ENCODE measurements at places on chromosomes 2 and 18.

GRCh38 chr2:138414014-138414413 is 87.6 kb upstream of the SPOPL start:
- no peak for DNase-seq

DNA sequence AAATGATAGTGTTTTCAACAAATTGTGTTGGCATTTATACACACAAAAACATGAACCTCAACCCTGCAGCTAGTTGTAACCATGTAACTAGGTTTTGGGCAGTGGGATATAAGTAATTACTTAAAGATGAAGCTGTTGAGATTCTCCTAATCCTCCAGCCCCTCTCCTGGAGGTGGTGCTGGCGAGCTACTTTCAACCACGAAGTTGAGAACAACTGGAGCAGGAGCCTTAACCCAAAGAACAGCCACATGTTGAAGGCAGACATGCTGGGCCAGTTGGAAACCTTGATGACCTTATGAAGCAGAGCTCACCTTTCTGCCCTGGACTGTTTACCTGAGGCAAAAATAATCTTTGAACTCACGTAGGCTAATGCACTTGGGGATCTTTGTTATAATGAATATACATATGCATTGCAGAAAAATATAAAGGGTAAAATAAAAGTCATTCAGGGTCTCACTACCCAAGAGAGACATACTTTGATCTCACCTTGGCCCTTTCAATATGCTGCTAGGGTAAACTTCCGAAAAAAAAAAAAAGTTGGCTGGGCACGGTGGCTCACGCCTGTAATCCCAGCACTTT is 89.6 kb upstream of the NPAS2 start:
- DNase-seq: peak; percentile 34

DNA sequence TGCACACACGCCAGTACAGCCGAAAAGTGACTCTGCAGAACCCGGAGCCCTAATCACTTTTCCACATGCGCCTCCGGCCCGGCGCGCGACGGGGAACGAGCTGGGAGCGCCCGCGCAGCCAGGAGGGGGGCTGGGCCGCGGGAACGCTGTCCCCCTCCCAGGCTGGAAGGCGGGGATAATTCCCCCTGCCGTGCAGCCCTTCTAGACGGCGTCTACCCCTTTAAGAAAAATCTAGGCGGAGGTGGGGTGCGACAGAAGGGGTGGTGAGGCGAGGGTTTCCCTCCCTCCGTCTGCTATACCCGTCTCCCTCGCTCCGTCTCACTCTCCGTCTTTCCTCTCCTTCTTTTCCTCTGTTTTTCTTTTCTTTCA is 2.4 kb downstream of the CYP26B1 start:
- no peak for DNase-seq

GRCh38 chr18:62659698-62660097 is 55.6 kb upstream of the PHLPP1 start:
- no peak for DNase-seq

DNA sequence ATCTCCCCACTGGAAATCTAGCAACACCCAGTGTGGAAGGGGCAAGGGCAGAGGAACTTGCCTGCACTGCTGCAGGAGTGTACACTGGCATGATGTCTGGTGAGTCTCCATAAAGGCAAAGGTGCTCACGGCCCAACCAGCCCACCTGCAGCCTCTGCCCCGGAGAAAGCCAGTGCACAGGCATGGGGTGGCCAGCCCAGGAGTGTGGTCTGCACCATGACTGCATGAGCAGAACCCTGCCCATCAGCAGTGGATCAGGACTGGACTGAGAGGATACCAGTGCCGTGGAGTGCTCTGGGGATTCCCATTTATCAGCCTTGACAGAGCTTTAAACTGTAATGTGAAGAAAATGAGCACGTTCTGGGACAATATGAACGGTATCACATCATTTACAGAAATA is 342.6 kb upstream of the HS6ST1 start:
- no peak for DNase-seq

- DNase-seq: no peak
These were observed 24.1 kb downstream of the CD302 start for GRCh38 chr2:159773886-159774285.

DNA sequence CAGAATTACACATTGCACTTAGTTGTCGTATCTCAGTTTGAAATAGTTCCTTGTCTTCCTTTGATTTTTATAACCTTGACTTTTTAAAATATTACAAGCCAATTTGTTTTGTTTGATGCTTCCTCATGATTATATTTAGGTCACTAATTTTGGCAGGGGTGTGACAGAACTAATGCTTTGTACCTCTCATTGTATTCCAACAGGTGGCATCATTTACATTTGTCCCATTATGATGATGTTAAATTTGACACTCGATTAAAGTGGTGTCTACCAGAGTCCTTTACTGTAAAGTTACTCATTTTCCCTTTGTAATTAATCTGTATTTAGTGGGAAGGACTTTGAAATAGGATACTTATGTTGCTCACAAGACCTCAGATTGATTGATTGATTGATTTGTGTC is 21.5 kb upstream of the MFSD2B start:
- no peak for DNase-seq

DNA sequence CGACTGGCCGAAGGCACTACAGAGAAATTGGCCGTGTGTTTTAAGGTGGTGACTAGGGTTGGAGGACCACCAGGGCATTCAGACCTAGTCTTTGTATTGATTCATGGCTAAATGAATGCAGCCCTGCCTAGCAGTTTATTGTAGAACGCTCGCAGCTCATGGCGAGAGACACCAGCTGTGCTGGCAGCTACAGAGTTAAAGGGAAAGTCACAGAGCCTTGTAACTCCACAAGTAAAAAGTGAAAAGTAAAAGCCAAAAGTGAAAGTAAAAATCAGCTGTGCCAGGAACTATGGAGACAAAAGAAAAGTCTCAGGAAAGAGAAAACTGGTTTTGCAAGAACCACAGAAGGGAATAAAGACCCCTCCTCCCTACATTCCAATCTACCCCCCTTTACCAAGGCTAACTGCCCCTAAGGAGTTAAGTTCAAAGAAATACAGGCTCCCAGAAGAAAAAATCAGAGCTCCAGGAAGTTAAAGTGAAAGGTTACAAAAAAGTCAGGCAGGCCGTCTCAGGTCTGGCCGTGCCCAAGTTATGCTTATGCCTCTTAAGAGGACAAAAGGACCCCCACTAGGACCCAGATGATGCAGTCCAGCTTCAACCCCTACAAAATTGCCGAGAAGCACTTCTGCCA is 46.4 kb upstream of the SELENOI start:
- no peak for DNase-seq

- DNase-seq: no peak
These were observed 37.8 kb downstream of the PSTPIP2 start for GRCh38 chr18:46034230-46034629.

- DNase-seq: peak; percentile 42
These were observed 124.2 kb downstream of the NFATC1 start for GRCh38 chr18:79519751-79520477.

GRCh38 chr2:8515864-8516533 is 165.9 kb upstream of the ID2 start:
- DNase-seq: no peak

DNA sequence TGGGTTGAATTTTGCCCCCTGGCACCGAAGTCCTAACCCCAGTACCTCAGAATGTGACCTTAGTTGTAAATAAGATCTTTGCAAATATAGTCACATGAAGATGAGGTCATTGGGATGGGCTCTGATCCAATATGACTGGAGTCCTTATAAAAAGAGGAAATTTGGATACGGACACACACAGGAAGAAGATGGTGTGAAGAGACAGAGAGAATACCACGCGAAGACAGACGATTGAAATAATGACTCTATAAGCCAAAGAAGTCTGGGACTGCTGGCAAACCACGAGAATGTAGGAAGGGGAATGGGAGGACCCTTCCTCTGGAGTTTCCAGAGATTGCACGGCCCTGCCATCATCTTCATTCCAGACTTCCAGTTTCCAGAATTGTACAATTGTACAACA is 98.6 kb downstream of the CPO start:
- DNase-seq: no peak

- no peak for DNase-seq
These were observed 18.6 kb downstream of the THADA start for GRCh38 chr2:43576981-43577892.

DNA sequence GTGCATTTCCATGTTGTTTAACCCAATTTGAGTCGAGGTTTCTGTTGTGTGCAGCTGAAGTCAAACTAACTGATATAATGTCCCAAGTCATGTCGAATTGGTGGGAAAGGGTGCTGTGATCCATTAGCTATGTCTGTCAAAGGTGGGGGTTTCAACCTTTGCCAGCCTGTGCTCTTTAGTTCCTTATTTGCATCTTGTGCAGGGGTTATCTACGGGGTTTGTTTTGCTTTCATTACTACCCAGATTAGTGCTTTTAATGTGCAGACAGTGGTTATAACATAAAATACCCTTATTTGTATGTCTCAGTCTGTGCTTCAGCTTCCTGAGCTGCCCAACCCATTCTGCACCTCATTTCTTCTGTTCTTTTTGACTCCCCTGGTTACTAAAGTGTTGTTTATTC is 271.9 kb upstream of the CXCR4 start:
- no peak for DNase-seq

- no peak for DNase-seq
These were observed 31.8 kb downstream of the NCK2 start for GRCh38 chr2:105776560-105776928.

DNA sequence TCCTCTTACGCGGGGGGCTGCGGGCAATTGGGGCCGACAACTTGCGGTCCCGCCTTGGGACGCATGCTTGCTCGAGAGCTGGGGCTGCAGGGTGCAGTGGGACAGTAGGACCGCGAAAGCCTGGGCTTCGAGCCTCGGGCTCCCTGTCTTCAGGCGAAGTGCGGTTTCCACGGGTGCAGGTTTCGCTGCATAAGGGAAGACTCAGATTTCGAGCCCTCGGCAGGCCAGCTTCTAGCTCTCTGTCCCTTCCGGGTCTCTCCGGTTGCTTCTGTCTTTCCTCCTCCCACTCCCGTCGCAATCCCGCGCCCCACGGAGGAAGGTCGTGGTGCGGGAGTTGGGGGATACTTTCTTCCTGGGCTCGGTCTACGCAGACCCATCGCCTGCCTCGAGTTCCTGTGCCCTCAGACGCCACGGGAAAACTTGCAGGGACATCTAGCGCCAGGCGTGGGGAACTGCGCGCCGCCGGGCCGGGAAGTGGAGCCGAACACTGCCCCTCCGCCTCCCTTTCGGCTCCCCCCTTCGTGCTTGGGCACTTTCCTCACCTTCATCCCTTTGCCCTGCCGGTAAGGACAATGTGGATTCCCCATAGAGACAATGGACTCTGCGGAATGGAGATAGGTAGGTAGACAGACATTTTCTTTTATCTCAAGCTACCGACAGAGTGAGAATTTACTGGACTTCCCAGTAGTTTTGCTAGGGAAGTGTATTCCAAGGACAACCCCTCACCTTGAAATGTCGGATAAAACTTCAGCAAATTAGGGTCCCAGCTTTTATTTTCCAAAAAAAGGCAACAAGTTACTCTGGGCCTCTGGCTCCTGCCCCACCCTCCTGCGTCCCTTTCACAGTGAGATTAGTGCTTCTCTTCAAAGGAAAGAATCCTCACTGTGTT is 4.2 kb upstream of the HOXD13 start:
- no peak for DNase-seq

GRCh38 chr2:171271971-171272436 is 111.3 kb upstream of the TLK1 start:
- no peak for DNase-seq

GRCh38 chr2:230846360-230846759 is 18.4 kb upstream of the ITM2C start:
- no peak for DNase-seq

GRCh38 chr2:68169308-68169707 is 11.6 kb downstream of the PNO1 start:
- DNase-seq: no peak

- no peak for DNase-seq
These were observed 96.7 kb downstream of the CCDC148 start for GRCh38 chr2:158359846-158360245.

- no peak for DNase-seq
These were observed 652.7 kb upstream of the FANCL start for GRCh38 chr2:58893656-58894351.

- DNase-seq: no peak
These were observed 46.7 kb upstream of the ITGA6 start for GRCh38 chr2:172380436-172381274.

GRCh38 chr2:177124371-177124770 is 88.2 kb upstream of the HNRNPA3 start:
- no peak for DNase-seq

- DNase-seq: no peak
These were observed 419.6 kb downstream of the DLGAP1 start for GRCh38 chr18:4035521-4035920.

- DNase-seq: no peak
These were observed 29.3 kb downstream of the MRPL19 start for GRCh38 chr2:75675908-75676307.

DNA sequence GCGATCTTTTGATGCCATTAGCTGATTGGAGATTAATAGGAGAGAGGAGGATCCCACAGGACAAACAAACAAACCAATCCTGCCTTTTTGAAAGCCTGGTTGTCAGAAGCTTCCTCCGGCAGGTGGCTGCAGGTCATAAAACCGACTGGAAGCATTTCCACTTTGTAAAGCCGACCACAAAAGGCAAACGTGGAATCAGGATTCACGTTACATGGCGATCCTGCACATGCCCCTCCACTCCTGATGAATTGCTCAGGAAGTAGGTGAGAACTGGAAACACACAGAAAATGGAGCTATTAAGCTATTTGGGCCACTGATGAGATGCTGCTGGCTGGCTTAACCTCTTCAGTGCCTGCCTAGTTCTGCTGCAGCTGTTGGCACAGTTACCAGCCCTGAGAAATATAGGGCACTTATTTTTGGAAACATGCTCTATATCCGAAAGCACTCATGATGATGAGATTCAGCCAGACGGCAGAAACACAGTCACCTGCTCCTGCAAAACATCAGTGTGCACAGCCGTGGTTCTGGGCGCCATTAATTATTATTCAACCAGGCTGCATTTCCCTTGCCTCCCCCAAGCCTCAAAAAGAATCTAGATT is 110.3 kb upstream of the ST6GAL2 start:
- no peak for DNase-seq

GRCh38 chr2:20093263-20094141 is 42.1 kb upstream of the LAPTM4A start:
- no peak for DNase-seq

DNA sequence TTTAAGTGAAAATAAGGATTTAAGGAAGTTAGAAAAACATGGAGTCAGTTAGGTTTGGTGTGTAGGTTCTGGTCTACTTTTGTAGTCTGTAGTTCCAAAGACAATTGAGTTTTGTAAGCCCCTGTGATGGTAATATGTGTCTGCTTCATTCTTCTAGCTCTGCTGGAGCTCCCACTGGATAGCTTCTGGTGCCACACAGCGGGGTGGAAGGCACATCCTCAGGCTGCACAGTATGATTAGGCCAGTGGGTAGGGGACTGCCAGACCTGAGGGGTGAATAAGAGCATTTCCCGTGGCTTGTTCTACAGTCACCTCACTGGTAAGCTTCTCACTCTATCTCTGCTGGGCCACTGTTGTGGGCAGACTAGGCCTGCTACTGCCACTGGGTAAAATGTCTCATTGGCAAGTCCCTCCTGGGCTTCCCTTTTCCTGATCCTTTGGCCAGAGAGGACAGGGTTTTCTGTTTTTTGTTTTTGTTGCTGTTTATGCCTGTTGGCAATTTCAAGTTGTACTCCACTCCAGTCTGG is 44.5 kb downstream of the TMEM131 start:
- DNase-seq: no peak

GRCh38 chr2:30046979-30047378 is 99.8 kb upstream of the YPEL5 start:
- no peak for DNase-seq

- no peak for DNase-seq
These were observed 4.0 kb downstream of the DOK1 start for GRCh38 chr2:74558284-74559230.
